ENCODE measurements at places on chromosomes 7 and 10. TPM values are rescaled to one million over a fixed set of nuclear protein-coding genes. Genes with fewer than 3 reads are reported as not detected.

DNA sequence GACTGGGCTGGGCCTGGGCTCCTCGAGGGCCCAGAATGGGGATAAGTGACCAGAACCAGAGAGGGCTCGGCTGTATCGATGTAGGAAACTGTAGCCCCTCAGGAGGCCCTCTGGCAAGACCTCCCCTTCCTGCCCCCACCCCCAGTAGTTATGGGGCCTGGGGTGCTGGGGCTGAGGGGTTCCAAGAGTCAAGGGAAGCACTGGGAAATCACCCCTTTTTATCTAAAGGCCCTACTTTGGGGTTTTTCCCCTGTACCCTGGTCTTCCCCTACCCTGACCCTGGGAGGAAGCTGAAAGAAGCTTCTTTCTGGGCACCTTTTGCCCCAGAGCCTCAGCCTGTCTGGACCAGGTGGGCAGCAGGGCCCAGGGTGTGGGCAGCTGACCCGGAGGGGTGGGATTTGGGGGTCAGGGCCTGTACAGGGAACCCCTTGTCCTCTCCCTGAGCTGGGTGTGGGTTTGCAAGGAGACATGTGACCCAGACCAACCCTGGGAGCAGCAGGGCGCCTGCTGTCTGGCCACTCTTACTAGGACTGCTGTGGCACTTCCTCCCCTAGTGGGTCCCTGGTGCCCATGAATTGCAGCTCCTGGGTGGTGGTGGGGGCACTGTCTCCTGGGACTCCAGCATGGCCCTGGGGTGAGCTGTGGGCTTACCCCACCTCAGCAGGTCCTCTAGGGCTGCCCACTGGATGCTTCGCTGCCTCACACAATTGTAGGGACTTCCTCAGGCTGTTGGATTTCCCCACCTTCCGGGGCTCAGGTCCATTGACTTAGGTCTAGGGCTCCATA, 1.5 kb downstream of the IRF5 start:
- peak; percentile 67 for DNase-seq

DNA sequence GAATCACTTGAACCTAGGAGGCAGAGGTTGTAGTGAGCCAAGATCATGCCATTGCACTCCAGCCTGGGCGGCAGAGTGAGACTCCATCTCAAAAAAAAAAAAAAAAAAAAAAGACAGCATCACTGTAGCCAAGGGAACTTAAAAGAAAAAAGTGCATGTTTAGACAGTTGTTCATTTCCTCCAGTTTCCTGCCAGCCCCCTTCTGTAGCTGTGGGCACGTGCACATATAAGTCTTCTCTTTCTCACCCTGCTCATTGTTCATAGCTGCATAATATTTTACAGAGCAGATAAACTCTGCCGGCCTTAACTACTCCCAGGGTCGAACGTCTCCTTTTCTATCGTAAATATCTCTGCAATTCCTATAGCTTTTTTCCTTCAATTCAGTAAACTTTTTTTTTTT, 132.6 kb downstream of the LHPP start:
- no peak for DNase-seq

DNA sequence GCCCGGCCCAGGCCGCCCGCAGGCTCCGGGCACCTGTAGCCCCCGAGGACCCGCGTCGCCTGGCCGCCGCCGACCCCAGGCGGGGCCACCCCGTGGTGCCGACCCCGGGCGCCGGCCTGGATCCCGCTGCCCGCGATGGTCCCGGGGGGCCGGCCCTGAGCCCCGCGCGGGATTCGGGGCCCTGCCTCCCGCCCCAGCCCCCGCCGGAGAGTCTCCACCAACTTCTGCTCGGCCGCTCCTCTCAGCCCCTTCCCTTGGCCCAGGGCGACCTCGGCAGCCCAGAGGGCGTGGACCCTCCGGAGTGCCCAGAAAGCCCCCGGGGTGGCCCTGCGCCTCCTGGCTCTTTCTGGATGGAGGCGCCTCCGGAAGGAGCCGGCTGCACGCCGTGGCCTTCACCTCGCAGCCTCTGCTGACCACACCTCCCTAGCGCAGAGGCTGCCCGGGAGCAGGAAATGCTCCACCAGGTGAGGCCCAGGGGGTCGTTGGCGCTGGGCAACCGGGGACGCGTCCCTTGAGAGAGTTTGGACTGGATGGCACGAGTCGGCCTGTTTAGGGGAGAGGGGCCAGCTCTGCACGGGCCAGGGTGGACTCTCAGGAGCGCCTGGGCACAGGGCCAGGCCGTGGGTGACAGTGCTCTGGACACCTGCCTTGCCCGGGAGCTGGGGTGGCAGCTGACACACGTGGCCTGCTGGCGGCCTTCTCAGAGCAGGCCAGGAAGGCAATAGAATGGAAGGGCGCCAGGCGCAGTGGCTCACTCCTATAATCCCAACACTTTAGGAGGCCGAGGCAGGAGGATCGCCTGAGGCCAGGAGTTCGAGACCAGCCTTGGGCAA, 529 bp downstream of the ZNF853 start:
- no peak for DNase-seq

DNA sequence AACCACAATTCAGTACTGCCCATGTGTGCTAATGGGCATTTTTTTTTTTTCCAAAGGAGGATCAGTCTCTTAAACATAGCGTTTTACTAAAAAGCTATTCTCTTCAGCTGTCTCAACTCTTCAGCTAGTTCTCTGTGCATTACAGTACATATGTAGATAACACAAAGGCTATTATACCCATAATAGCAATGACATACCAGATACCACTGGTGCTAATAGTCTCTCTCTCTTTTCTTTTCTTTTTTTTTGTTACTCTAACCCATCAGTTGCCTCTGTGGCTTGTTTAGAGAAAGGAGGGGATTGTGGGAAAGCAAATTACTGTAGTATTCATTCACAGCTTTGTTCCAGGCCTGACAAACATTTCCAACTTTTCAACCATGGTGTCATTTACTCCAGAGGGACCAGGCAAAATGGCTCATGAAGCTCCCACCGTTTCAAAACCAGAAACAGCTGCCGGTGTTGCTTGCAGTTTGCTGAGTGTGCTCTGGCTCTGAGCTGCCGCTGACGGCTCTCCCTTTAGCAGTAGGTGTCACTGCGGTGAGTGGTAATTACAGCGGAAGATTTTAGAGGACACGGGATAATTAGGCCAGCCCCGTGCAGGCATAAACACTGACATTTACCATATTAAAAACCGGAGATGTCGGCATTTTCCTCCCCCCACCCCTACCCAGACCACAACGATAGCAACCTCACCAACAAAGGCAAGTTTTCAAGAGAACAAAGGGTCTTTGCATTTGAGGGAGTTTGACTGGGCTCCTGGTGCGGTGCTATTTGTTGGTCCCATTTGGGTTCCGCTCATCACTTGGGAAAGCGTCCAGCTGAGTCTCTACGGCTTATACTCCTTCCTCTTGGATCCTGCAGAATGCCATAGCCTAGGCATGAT, 1005.5 kb downstream of the KCNMA1 start:
- DNase-seq, result no peak

DNA sequence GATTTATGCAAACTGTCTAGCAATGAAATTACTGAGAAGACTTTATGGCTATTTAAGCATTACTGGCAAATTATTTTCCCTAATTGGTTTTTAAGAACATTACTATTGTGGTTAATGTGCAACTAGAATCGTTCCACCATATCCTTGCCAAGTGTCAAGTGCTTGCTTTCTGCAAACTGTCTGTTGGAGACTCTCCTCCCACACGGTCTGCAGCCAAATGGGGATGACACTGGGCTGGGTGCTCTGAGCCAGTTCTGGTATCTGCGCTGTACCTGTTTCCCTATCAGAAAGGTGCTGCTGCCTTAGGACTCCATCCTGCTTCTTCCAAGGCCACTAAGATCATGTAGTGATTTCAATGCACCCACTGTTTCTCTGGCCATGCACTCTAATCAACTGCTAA, 110.4 kb downstream of the RAMP3 start:
- DNase-seq, result no peak

Gene TRIM74
- not detected for polyA plus RNA-seq

DNA sequence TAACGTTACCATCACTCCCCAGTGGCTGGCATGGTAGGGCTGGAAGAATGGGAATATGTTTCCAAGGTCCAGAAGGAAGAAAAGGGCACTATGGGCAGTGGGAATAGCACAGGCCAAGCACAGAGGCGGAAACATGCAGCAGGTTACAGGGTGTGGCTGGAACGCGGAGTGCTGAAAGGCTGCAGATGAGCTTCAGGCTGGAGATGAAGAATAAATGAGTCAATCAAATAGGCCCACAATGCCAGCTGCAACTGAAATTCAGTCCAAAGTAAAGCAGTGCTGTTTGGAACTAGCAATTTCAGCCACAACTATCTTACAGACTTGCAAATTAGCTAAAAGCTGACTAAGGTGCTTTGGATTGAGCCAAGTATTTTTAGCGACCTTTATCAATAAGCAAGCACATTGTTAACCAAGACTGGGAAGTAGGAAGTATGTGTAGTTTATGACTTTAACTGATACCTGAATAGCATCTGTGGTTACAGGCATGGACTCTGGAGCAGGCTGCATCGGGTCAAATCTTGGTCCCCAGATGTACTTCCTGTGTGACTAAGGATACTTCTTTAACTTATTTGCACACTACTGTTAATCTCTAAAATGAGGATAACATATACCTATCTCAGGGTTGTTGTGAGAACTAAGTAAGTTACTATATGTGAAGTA, 77.5 kb upstream of the CTTNBP2 start:
- no peak for DNase-seq

Gene PCLO
- not detected for polyA plus RNA-seq

GRCh38 chr7:133883591-133883990, 243.5 kb upstream of the LRGUK start:
- DNase-seq, result no peak

DNA sequence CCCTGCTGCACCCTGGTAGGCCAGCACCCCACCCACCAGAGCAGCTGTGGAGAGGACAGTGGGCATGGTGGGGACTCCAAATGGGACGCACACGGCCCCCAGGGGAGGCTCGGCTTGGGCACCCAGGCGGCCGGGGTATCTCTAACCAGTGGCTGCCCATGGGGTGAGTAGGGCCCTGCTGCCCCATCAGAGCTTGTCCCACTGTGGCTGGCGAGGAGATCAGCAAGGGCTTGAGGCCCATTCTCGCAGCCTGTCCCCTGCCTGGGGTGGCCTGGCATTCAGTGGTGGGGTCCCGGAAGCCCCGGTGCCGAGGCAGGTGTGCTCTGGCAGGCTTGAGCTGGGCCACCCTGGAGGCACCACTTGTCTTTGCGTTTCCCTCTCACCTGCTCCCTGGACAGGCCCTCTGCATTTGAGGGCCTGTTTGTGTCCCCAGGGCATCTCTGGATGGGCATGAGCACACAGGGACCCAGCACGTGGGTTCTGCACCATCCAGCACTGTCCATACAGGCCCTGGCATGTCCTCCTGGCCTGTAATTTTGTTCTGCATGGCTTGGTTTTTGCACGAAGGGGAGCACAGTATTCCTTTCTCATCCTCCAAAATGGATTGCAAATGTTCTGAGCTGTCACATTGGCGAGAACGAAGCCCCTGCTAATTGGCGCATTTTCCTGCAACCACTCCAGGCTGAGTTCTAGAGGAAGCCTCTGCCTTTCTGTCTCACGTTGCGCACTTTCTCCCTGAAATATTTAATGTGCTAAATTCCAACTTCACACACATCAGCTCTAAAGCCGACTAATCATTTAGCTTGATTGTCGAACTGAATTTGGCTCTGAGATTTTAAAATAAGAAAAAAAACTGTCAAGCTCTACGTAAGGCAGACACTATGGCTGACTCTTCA, 27.2 kb downstream of the PWWP2B start:
- no peak for DNase-seq

Gene INPP5F
- polyA plus RNA-seq, result 13.0 TPM

Gene HOGA1
- polyA plus RNA-seq, result not detected

GRCh38 chr7:24475166-24475961, 97.9 kb upstream of the PALS2 start:
- DNase-seq, result no peak

Gene TRAPPC14
- polyA plus RNA-seq, result 2.0 TPM

Gene CDK14
- polyA plus RNA-seq, result 55.5 TPM

- DNase-seq, result no peak
Measured at GRCh38 chr10:35794703-35795102, 152.6 kb upstream of the FZD8 start.

- DNase-seq, result no peak
Measured at GRCh38 chr10:116621476-116621875, 723 bp downstream of the PNLIPRP2 start.

Gene SAP25
- polyA plus RNA-seq, result not detected

Gene GRID2IP
- polyA plus RNA-seq, result 0.08 TPM

DNA sequence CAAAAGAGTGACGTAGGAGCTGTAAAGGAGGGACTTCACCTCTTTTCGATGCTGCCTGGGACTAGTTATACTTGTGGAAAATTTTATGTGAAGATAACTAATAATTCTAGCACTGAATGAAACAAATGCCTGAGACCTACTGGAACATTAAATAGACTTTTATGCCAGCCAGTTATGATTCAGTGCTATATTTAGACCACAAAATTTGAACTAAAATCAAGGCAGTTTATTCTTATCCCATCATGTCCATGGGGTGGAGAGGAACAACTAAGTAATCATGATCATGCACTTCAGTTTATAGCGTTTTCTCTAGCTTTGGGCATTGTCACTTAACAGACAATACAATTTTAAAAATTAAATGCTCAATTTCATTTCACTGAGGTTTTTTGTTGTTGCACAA, 76.7 kb downstream of the ZEB1 start:
- DNase-seq, result no peak

DNA sequence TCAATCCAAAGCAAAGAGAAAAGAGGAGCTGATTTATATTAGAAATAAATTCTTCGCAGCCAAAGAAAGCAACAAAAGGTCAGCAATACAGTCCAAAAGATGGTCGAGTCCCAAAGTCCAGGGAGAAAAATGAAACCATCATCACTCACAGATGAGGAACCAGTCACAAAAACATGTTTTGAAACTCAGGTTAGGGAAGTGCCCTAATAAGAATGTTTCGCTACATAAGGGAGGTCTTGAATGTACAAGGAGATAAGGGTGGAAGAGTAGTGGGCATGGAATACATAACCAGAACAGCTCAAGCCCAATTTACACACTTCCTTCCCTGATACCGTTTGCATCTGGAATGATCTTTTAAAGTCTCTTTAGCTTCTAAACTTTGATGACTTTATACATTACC, 53.6 kb downstream of the VPS41 start:
- peak; percentile 18 for DNase-seq

GRCh38 chr10:31343551-31343950, 24.5 kb downstream of the ZEB1 start:
- DNase-seq, result no peak

Gene WNT8B
- 0.17 TPM for polyA plus RNA-seq

GRCh38 chr10:72661431-72661830, 30.5 kb upstream of the MCU start:
- DNase-seq, result no peak

Gene PLCE1
- 1.9 TPM for polyA plus RNA-seq

Measured in naive B cell (primary cell).